Dermis blood vessel endothelial cell (primary cell): ENCODE measurements at places on chromosomes 2 and 18.
A peak's percentile ranks its signal among the peaks of the same experiment; 100 is the strongest.

- peak; percentile 88 for DNase-seq
Observed at GRCh38 chr2:33375054-33375453, 101.4 kb upstream of the RASGRP3 start.

DNA sequence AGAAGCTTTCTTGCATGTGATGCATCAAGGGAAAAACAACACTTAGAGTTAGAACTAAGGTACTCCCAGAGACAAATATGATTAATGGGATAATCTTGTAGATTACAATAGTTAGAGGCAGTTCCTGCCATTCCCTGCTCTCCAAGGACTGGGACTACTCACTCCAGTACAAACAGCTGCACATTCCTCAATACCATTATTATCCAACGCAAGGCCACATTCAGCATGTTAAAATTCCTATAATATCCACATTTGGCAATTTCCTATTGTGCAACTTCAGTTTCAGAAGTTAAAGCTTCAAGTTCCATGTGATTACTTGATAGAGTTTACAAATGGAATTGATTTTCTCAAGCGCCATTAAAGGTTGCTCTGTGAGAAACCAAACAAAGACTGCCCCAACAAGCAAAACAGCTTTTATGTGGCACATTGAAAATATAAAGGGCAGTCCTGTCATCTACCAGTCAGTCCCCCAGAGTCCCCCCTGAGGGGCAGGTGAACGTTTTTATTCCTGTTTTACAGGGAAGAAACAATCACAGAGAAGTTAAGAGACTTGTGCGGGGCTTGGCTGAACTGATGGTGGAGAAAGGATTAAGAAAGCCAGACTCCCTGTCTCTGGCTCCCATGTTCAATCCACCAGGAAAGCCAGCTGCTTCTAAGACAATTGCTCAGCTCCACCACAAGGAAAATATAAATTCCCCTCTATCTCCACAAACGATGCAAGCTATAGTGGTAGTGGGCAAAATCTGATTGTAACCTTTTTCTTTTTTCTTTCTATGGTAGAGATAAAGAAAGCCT, 72.6 kb downstream of the TXNL1 start:
- DNase-seq: peak; percentile 44

- DNase-seq: no peak
Observed at GRCh38 chr2:239669899-239670460, 269.2 kb upstream of the HDAC4 start.

GRCh38 chr2:40343902-40344301, 108.0 kb downstream of the SLC8A1 start:
- no peak for DNase-seq

- no peak for DNase-seq
Observed at GRCh38 chr2:21249367-21249766, 125.6 kb downstream of the TDRD15 start.

GRCh38 chr18:40011201-40011600, 1943.8 kb upstream of the PIK3C3 start:
- no peak for DNase-seq

- DNase-seq: no peak
Observed at GRCh38 chr2:121345101-121345500, 60.1 kb upstream of the TFCP2L1 start.

DNA sequence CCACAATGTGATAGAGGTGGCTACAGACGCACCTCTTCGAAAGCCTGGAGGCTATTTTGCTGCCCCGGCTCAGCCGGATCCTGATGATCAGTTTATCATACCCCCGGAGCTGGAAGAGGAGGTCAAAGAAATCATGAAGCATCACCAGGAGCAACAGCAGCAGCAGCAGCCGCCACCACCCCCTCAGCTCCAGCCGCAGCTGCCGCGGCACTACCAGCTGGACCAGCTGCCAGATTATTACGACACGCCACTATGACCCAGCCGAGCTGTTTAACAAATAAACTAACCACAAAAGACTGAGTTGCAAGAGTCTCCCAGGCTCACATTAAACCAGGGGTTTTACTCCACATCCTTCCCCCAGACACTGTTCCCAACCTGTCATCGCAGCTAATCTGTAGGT, 263.8 kb downstream of the PHLPP1 start:
- no peak for DNase-seq

DNA sequence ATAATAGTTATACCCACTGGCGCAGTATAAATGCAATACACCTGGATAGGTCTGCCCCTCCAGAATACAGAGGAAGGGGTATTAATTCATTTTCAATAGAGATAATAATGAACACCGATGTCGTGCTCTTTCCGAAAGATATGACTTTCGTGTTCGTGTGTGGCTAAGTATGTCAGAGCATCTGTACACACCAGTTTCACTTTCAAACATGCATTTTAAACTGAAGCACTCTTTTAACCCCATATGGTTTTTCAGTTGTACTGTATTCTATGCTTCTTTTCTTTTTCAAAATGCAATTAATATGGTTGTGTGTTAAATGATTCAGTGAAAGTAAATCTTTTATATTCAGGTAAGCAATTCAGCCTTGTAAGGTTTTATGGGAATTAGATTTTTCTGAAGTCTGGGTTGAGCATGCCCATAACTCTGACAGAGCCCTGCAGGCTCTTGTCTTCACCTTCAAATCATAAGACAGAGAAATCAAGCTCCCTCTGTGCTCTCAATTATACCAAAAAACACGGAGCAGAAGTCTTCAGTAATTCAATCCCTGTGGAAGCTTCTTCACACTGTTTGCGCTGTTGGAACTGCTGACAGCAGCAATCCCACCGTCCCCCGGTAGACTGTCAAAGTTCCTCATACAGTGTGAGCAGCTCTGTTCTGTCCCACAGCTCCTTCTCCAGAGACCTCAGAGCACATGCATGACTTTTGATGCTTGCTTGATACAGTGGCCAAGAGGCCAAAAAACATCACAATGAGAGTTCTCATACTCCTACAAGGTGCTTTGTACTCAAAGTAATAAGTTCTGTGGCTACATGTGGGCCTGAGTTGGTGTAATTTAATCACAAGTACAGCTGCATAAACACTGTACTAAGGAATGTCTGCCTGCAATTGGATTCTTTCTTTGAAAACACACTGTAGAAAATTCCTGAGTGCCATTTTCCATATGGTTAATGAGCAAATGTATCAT, 186.8 kb downstream of the ZNF521 start:
- DNase-seq: peak; percentile 50

GRCh38 chr2:223044092-223044836, 7.7 kb upstream of the KCNE4 start:
- no peak for DNase-seq

- DNase-seq: no peak
Observed at GRCh38 chr2:113203217-113203530, 29.4 kb downstream of the PSD4 start.

DNA sequence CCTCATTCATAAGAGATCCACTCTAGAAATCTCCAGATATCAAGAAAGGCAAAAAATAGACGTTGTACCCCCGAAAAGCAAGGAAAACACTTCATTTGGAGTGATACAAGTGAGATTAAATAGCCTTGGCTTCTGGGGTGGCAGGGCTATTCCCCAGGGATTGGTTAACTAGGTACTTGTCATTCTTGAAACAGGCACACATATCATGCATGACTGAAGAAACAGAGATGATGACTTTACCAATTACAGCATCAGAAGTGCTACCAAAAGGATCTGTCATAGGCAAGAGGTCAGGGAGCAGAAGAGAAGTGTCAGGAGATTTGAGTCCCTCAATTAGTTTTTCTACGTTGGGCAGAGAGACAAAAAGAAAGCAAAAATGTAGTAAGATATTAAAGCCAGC, 45.2 kb upstream of the NFU1 start:
- DNase-seq: peak; percentile 8

DNA sequence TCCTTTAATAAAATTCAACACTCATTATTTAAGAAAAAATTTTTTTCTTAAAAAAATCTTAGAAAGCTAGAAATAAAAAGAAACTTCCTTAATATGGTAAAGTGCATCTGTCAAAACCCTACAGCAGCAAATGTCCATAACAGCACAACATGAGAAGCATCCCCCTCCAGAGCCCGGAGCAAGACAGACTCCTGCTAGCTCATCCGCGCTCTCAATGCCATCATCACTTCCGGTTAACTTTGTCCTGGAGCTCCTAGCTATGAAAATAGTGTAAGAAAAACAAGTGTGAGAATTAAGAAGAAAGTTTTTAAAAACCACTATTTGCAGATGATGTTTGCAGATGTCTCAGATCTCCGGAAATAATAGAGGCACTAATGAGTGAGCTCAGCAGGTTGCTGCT, 103.1 kb downstream of the TEX51 start:
- DNase-seq: no peak

GRCh38 chr18:67513280-67513679, 3.2 kb downstream of the DSEL start:
- DNase-seq: peak; percentile 38

GRCh38 chr18:73235491-73235890, 367.7 kb upstream of the NETO1 start:
- DNase-seq: peak; percentile 60
